Activated CD8-positive, alpha-beta memory T cell treated with anti-CD3 and anti-CD28 coated beads for 48 hours (primary cell): ENCODE measurements at places on chromosomes 1 and 21.

DNA sequence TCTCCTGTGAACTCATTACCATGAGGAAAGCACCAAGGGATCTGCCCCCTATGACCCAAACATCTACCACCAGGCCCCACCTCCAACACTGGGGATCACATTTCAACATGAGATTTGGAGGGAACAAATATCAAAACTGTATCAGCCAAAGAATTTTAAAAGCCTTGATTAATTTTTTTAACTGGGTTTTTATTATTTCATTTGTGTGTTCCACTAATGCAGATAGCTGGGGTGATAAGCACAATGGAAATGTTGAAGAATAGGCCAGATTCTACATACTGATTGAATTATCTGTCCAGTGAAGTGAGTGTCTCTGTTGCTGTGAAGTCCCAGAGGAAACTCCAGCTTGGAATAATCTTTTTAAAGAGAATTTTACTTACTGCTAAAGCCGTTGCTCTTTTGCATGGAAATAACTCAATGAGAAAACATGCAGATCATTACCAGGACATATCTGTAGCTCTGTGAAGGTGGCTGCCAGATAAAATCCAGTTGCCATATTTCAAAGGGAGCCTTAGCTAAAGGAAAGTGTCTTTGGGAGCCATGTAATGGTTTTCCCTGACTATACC is 44.4 kb upstream of the DHCR24 start:
- no peak for DNase-seq

DNA sequence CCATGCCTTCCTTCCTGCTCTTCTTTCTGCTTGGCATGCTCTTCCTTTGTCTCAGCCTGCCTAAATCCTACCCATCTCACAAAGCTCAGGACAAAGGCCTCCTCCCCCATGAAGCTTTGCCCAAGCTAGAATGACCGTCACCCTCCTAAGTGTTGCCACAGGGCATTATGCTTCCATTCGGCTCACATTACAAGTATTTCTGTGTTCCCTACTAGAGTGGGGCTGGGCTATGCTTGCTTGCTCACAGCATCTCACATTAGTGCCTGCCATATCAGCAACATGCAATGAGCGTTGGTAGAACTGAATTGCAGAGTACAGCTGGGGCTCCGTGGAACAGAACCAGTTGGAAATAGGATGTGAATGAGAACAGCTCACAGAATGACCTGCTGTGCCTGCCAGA is 82.8 kb downstream of the CD58 start:
- no peak for DNase-seq

DNA sequence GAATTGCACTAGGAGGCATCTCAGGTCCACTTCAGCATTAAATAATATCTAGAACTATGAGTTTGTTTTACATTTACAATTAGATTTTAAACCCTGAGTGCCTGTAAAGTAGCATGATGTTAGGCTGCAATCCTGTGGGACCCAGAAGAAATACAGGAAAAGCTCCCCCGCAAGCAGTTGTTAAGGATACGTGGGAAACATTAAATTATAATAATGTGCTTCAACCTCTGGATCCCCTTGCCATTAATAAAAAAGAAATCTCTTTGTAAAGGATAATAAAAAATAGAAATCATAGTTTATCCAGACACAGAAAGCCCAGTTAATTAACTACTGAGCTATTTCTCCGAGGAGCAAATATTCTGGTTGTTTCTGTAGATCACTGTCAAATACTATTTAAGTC is 106.0 kb downstream of the PCNX2 start:
- no peak for DNase-seq

GRCh38 chr1:229381234-229381633 is 38.4 kb upstream of the CCSAP start:
- DNase-seq = no peak

DNA sequence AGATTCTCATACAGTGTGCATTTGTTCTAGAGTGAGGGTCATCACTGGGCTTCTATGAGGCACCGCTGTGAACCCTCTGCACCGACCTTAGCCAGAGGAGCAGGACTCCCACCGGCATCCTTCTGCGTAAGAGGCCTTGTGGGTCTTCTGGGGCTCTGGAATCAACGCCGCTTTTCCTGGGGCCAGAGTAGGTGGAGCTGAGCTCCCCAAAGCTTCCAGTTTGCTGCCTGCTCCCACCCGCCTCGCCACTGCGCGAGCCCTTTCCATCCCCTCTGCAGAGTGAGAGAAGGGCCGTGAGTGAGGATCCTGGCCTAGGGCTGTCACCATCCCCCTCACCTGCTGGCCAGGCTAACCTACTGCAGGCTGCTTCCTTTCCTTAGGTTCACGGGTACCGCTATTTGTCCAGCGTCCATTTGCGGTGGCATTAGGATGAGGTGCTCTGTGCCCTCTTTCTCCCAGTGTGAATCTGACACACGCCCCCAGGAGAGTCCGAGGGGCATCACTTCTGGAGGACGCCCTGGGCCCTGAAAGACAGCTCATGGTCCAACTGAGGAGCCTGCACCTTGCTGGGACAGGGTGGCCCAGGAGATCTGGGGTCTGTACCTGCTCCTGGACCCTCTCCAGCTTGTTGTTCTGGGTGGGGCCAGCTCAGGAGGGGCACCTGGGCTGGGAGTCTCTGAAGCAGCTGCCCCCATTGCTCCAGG is 36.2 kb downstream of the UMODL1 start:
- no peak for DNase-seq

DNA sequence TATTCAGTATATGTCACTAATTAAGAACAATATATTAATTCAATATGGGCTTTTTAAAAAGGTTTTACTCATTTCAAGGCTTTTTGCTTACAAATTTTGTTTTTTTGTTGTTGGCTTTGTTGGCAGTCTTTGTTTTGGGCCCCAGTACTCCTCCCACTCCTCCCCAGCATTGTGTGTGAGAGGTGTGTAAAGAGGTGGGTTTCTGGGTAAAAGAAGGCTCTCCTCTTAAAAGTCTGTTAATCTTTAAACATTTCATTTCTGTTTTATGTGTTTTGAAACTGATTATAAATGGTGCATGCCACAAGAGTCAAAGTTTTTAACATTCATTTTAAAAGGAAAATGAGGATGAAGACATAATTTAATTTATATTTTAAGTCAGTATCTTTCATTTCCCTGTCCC is 79.6 kb downstream of the SASS6 start:
- DNase-seq = no peak

- no peak for DNase-seq
Measured at GRCh38 chr1:61930116-61930645, 187.9 kb downstream of the PATJ start.

- no peak for DNase-seq
Measured at GRCh38 chr1:105793536-105794146, 1262.8 kb upstream of the PRMT6 start.

GRCh38 chr1:59477286-59477685 is 180.4 kb downstream of the FGGY start:
- DNase-seq = peak; percentile 18

- DNase-seq = no peak
Measured at GRCh38 chr1:10838541-10838940, 42.1 kb upstream of the CASZ1 start.

DNA sequence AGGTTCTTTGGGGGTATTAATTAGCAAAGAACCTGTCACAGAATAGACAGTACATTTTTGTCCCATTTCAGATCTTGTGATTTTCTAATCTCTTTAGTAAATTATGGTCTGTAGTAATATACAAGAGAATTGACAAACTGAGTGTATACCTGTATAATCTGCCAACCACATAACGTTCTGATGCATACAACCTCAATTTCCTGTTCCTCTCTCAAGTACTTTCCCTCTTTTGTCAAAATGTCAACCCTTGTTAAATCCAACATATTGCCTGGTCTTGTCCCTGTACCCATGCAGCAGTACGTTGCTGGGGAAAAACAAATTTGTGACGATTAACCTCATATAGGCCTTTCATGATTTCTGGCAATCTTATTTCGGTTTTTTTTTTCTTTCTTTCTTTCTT is 1.1 kb downstream of the ARV1 start:
- no peak for DNase-seq

- DNase-seq = no peak
Measured at GRCh38 chr1:172143384-172144055, 277.0 kb upstream of the C1orf105 start.

GRCh38 chr1:32903991-32904785 is 3.0 kb upstream of the TMEM54 start:
- DNase-seq = no peak

- no peak for DNase-seq
Measured at GRCh38 chr1:51234721-51235425, 1.2 kb upstream of the RNF11 start.

GRCh38 chr1:43435146-43436145 is 18.3 kb downstream of the HYI start:
- no peak for DNase-seq

GRCh38 chr1:45397285-45397684 is 57.0 kb upstream of the MUTYH start:
- no peak for DNase-seq
